AG04450 (cell line): ENCODE measurements at places on chromosomes 1 and 21.

DNA sequence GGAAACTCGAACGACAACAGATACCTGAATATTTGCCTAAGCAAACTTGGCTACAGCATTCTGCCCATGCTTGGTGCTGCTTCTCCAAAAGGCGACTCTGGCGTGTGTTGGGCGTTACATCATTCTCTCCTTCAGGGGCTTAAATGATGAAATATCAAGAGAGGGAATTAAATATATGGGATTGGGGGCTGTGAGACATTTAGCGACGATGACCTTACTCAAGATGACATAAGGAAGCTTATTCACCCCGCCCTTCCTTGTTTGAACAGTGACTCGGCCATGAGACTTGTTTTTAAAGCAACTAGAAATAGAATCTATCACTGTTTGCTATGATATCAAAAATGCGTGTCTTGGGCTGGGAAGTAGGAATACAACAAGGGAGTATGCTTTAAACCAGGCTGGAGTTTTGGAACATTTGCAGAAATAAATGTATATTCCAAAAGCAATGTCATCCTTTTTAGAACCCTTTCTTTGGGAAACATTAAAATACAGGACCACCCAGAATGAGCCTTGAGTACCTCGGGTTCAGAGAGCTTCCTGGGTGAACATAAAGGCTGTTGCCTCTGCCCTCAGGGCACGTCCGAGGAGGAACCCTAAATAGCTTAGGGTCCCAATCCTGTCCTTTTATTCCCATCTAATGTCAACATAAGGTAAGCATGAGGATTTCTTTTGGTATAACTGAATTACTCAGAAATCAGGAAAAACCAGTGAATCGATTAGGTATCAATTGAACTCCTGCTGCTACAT, 123.3 kb upstream of the SLC45A1 start:
- no peak for DNase-seq

DNA sequence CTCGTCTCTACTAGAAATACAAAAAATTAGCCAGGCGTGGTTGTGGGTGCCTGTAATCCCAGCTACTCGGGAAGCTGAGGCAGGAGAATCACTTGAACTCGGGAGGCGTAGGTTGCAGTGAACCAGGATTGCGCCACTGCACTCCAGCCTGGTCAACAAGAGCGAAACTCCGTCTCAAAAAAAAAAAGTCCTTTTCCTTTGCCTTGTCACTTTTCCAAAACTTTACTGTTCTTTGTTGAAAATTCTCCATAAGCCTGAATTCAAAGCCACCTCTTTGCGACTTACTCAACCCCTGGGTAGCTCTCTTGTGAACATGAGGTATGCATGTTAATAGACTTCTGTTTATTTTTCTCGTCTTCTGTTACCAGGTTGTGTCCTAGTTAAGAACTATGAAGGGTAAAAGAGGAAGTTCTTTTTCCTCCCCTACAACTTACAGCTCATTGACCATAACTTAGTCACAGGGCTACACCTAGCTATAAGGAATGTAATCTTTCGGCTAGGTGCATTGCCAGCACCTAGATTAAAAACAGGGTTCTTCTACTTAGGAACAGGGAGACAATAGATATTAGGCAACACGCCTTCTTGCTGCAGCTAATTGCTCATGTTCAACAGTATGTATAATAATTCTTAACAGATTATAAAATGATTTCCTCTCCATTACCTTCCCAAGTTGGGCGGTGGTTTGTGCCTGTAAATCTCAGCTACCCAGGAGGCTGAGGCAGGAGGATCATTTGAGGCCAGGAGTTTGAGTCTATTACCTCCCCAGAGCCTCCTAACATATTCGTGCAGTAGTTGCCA, 40.9 kb downstream of the PTAFR start:
- DNase-seq, result no peak

DNA sequence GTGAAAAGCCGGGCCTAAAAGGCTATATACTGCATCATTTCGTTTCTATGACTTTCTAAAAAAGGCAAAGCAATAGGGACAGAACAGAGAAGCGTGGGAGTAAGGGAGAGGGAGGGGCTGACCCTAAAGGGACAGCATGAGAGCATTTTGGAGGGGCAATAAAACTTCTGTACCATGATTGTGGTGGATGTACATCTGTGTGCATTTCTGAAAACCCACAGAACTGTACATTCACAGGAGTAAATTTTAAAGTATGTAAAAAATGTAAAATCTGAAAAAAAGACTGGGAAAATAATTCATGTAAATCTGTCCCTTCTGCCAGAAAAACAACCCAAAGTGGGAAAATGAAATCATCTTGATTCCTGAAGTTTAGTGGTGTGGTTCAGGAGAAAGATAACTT, 235.4 kb downstream of the CENPF start:
- no peak for DNase-seq

- no peak for DNase-seq
These were observed 6.5 kb upstream of the DNM3 start for GRCh38 chr1:171834821-171835220.

GRCh38 chr1:5814046-5814619, 178.1 kb downstream of the NPHP4 start:
- DNase-seq, result no peak

- no peak for DNase-seq
These were observed 542.7 kb upstream of the ADGRL4 start for GRCh38 chr1:79549201-79549600.

DNA sequence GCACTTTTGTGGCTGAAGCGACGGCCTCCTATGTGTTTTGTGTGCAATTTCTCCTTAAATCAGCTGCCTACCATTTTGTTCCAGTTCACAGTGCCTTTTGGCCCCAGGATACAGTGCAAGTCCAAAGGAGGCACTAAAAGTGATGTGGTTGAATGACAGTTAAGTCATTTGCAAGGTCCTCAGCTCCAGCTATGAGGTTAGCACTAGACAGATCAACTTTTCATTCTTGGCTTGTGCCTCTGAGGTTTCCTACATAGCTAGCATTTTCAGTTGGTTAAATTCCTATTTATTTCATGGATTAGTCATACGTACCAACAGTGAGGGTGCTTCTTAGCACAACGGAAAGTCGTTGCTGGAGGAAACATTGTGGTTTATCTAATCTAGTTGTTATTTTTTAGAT, 59.3 kb upstream of the NTPCR start:
- peak; percentile 62 for DNase-seq

GRCh38 chr1:168098534-168099320, 38.0 kb downstream of the GPR161 start:
- DNase-seq, result no peak

DNA sequence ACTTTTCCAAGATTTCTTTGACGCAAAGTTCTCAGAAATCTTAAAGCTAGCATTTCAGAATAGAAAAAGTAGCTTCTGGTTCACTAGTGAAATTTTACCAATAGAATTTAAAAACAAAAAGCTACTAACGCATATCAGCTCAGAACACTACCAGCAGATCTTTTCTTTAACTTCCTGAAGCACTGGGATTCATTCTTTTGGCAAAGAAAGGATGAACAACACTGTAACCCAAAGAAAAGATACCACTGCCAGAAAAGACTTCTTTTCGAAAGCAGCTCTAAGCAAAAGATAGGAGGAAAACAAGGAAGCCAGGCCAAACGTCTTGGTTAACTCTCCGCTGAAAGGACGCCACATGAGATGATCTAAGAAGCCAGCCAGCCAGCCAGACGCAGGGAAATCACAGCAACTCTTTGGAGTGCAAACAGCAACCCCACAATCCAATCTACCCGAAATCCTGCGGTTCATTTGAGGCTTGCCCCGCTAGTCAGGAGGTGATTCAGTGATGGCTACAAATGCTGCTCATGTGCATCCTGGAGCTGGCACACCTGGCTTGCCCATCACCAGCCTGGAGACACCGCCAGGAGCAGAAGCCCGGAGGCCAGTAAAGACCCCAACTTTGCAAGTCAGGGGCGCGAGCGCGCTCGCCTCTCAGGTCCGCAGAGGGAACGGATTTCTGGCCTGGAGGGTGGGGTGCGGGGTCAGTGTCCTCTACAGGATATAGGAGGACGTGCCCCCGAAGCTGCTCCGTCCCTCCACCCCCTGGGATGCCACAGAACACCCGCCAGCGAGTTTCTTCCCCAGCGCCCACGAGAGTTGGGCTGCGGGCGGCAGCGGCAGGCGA, 812 bp downstream of the NBPF1 start:
- DNase-seq, result peak; percentile 72

- no peak for DNase-seq
These were observed 58.3 kb downstream of the EDEM3 start for GRCh38 chr1:184696403-184696802.
